ENCODE measurements at places on chromosomes 4 and X.

DNA sequence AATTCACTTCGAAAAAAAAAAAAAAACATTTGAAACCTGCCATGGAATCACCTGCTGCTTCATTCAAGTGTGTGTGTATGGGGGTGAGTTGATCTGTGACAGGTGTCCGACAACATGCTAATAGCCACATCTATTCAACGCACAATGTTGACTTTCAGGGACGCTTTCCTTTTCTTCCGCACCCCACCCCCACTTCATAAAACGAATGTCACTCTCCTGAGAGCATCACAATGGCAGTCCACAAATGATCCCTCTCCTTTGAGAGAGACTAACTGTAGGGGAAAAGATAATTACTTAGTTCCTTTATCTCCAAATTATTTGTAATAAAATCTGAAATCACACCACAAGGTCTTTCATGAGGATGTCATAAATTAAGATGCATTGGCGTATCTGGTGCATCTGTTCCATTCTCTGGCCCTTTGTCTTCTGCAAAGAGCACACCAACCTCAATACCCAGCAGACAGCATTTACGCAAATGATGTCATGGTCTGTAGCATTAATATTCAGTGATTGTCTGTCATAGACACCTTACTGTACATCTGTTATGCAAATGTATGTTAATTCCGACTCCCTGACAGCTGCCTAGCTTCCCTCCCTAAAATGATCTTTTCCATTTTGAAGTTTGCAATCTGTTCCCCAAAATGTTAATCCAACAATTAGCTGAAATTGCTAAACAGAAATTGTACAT lies 640.0 kb upstream of the BOD1L1 start:
- no peak for DNase-seq

GRCh38 chrX:97797076-97797475 lies 913.4 kb downstream of the RPA4 start:
- DNase-seq, result no peak

DNA sequence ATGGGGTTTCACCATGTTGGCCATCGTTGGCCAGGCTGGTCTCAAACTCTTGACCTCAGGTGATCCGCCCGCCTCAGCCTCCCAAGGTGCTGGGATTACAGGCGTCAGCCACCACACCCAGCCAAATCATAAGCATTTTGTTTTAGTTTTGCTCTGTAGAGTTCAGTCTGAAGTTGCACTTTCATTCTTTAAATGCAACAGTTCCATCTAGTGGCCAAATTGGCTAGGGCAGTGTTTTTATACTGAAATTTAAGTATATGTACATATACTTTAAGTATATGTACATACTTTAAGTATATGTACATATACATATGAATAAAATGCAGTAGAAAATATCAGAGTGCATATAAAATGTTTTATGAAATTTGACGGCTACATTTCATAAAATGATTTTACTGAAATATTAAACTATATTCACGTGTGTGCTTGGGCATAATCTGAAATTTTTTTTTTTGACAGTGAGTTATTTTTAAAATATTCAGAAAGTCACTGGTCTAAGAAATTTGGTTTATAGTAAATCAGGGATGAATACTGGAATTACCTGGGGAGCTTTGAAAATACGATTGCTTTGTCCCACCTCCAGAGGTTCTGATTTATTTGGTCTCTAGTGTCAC lies 145.5 kb downstream of the NWD2 start:
- no peak for DNase-seq

- DNase-seq, result no peak
Measured at GRCh38 chrX:150217609-150218008, 145.5 kb upstream of the MAMLD1 start.

GRCh38 chr4:90074322-90074886 lies 52.8 kb upstream of the CCSER1 start:
- no peak for DNase-seq

GRCh38 chrX:95703696-95704095 lies 980.9 kb upstream of the DIAPH2 start:
- no peak for DNase-seq

DNA sequence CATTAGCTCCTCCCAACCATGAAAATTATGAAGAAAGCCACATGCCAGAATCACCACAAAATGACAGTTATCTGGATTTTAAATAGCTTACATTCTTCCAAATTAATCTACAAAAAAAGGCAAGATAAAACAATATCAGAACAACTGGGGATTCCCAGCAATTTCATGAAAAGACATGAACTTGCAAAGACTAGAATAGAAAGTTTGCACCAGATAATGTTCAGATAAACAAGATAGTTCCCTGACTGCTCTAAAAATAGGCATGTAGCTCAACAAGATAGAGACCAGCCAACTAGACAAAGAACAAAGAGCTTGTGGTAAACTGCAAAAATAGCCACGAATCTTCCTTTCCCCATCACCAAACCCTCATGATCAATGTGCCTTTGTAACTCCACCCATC lies 30.3 kb upstream of the DDX53 start:
- no peak for DNase-seq

DNA sequence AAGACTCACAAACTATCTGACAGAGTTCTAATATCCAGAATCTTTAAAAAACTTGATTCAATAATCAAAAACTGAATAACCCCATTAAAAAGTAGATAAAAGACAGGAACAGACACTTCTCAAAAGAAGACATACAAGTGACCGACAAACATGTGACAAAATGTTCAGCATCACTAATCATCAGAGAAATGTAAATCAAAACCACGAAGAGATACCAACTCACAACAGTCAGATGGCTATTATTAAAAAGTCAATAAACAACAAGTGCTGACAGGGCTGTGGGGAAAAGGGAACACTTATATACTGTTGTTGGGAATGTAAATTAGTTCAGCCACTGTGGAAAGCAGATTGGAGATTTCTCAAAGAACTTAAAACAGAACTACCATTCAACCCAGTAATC lies 138.1 kb upstream of the RASGEF1B start:
- DNase-seq, result no peak

- no peak for DNase-seq
Measured at GRCh38 chr4:53191997-53192396, 173.9 kb downstream of the SCFD2 start.

DNA sequence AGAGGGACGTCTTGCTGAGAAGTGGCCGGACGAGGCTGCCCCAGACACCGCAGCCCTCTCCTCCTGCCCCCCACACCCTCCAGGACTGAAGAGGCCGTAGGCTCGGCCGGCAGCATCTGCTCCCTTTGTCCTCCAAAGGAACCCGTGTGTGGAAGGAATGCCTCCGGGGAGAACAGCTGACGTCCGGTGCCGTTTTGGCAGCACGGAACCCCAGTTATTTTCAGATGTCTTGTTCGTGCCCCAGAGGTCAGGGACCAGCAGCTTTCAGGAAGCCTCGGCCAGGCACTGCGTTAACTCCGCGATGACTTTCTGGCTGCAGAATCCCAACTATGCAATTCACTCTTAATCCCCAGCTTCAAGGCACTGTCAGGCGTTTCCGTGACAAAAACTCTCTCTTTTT lies 10.9 kb upstream of the PPP2R3B start:
- DNase-seq, result no peak

Measured in upper lobe of left lung (tissue), 6 donors.